Stimulated activated CD4-positive, alpha-beta T cell treated with anti-CD3 and anti-CD28 coated beads, Interleukin-1b, Interleukin-23, amount 100 ng/mL, for 48 hours (primary cell): ENCODE measurements at places on chromosomes 7 and 10.

DNA sequence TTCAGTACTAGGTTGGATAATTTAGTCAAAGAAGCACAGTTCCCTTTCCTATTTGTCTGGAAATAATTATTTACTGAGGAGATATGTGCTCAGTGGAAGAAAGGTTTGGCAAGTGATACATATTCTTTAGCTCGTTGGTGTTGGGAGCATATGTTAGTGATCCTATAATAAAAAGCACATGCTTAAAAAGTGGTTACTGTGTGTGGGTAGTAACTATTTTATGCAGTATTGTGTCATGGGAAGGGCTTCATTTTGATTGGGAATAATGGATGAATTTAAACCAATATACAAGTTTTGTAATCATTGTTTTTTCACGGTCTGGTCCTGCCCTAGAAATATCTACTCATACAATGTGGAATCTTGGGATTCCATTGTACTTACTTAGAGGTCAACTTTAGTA is 188.7 kb upstream of the PPP1R3A start:
- no peak for DNase-seq

GRCh38 chr10:47079204-47079580 is 168.0 kb downstream of the PTPN20 start:
- DNase-seq: no peak

DNA sequence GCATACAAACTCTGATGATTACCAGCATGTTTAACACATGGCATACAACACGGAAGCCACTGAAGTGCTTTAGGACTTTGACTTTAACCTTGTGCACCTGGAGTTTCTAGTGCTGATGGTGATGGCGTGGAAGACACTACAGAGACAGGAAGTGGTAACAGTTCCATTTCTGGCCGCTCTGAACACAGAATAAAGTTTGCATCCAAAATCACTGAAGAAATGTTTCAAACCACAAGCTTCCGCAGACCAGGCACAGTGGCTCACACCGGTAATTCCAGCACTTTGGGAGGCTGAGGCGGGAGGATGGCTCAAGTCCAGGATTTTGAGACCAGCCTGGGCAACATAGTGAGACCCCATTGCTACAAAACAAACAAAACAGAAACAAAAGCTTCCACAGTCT is 40.3 kb upstream of the TNPO3 start:
- DNase-seq: no peak

DNA sequence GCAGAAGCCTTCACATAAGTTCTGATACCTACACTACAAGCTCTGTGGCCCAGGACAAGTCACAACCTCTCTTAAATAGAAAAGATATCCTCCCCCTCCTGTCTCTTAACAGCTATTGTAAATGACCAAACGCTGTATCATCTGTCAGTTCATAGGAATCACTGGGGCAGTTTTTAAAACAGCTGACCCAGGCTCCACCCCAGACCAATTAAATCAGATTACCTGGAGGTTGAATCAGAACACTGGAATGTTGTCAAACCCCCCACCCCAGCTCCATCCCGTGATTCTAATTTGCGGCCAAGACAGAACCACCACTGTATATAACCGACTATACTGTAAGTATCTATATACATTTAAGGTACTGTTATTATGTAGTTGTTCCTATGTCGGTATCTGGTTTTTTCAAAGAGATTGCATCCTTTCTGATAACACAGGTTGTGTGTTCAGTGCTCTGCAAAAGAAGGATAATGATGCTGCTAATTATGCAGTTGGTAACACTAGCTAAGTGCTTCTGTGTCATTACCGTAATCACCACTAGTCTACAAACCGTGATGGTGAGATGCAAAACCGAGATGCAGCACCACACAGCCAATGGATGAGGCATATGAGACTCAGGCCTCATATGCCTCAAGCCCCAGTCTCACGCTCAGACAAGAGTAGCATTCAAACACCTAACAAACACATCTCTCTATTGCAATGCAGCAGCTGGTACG is 47.4 kb downstream of the TNS3 start:
- DNase-seq: no peak

- no peak for DNase-seq
Observed at GRCh38 chr7:31796375-31796774, 109.4 kb downstream of the PPP1R17 start.

- no peak for DNase-seq
Observed at GRCh38 chr7:81457852-81458522, 311.9 kb downstream of the HGF start.

GRCh38 chr7:907158-907980 is 31.0 kb downstream of the GET4 start:
- DNase-seq: no peak

DNA sequence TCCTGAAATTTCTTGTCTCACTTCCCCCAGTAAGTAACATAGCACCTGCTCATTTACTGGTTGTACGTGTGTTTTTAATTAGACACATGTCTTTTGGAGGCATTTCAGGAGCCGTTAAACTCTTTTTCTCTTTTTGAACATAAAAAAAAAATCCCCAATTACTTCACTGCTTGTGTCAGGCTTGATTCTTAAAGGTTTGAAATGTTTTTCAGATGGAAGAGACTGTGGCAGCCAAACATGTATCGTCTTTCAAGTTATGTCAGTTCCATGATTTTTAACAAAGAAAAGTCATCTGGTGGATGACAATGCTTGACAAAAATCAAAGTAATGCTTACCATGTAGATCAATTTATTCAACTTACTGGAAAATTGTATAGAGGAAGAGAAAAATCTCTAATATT is 585.8 kb downstream of the GATA3 start:
- no peak for DNase-seq

GRCh38 chr7:135361788-135362187 is 128.2 kb downstream of the STRA8 start:
- no peak for DNase-seq

DNA sequence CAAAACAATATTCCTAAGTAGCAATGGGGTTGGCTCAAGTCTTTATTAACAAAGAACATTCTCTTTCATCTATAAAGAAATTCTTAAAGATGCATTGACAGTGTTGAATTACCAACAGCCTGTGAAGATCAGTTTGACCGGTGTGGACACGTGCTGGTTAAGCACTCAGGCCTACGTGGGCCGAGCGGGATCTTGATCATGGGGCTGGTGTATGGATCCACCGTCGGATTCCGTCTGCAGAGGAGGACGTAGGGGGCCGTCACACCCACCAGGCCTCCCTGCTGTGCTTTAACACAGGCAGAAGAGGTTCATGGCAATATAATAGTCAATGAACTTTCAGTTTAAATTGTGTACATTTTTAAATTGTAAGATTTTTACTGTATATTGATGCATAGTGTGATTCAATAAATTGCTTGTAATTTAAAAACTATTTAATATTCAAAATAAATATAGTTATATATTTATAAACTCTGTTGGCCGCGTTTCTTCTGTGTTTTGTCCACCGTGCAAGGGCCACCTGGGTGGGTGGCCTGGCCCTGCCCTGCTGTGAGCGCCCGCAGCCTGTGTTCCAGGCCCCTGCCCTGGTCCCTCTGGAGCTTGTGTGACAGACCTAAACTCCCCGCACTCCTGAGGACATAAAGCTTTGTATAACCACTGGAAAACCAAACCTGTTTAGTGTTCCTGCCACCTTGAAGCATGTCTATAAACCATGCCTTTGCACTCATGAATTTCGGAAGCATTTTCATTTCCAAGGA is 1.9 kb upstream of the BHLHA15 start:
- no peak for DNase-seq

DNA sequence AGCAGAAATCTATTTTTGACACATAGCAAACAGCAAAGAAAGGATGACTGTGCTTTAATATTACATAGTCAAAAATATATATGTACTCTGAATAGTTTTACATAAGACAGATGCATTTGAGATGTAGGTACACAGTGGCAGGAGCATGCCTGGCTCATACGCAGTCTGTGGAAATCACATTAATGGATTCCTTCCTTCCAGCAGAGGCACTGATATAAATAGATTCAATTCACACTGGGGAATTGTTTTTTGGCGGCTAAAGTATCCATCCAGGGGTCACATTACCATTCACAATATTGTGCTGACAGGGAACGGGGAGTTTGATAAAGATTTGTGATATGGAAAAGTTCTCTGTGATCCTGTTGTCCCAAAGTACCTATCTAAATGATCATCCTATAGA is 72.5 kb upstream of the AGR3 start:
- no peak for DNase-seq

DNA sequence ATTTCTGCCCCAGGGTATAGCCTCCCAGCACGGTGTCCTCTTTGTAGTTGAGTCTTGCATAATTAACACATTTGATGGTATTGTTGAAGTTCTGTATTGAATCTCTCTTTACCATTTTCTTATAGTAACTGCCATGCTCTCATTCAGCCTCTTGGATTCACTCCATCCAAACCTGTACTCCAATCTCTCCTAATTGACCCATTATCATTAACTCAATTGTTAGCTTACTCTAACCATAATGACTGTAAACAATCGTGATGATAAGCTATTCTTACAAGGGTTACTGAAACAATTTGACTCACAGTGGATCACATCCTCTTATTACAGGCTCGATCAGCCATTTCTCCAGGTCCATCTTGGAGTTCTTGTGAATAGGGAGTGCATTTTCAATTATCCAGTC is 191.9 kb upstream of the AGK start:
- no peak for DNase-seq

DNA sequence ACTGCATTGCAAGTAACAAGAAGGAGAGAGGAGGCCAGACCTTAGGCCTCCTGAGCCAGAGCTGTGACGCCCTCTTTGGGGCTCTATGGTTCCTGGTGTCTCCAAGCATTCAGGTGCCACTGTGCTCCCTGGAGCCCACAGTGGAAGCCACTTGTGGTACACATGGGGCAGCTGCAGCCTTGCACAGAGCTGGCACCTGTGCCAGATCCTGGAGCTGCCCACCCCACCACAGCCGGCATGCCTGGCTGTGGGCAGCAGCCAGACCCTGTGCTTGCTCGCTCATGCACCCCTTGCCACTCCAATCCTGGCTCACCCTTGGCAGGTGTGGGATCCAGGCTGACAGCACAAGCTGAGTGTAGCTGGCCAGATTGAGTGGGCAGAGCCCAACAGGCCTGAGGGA is 173.8 kb upstream of the SMIM30 start:
- DNase-seq: no peak

DNA sequence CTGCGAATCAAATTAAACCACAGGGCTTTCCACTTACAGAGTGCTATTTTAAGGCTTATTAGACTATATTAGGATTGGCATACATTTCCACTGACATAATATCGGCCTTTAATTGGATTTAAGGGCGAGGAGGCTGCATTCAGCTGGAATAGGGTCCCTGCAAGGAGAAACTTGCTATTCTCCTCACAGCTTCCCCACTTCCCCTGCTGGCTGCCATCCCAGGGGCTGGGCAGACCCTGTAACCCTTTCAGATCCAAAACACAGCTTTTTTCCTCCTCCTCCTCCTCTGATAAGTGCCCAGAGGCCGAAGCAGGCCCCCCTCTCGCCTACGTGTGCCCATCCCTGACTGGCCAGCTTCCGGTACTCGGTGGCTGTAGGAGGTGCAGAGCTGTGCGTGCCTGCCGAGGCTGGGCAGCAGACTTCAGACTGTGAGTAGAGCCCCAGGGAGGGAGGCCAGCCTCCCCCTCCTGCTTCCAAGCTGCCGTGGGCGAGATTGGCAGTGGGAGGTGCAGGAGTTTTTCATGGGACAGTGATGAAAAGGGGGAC is 224.2 kb downstream of the PLXNA4 start:
- DNase-seq: no peak

DNA sequence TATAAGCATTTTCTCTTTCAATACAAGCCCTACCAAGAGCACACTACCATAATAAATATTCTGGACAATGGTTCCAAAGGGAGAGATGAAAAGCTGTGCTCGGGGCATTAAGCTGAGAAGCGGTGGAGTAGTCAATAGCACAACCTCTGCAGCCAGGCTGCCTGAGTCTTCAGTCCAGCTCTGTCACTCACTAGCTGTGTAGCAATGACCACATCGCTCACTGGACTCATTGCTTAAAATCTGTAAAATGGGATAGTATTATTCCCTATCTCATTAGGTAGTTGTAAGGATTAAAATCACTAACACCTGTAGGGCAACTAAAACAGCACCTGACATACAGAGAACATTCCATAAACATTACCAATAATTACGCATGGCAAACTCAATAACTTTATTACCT is 199.9 kb upstream of the KLF14 start:
- no peak for DNase-seq

DNA sequence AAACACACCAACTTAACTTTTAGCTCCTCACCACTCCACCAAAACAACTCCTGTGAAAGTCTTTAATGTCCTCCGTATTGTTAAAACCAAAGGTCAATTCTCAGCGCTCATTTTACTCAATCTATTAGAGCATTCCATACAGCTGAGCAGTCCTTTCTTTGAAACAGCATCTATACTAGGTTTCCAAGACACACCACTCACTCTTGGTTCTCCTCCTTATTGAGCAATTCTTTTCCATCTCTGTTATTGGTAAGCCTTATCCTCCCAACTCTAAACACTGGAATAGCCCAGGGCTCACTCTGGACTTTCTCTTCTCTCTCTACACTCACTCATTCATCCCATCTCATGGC is 34.9 kb downstream of the COA1 start:
- no peak for DNase-seq

DNA sequence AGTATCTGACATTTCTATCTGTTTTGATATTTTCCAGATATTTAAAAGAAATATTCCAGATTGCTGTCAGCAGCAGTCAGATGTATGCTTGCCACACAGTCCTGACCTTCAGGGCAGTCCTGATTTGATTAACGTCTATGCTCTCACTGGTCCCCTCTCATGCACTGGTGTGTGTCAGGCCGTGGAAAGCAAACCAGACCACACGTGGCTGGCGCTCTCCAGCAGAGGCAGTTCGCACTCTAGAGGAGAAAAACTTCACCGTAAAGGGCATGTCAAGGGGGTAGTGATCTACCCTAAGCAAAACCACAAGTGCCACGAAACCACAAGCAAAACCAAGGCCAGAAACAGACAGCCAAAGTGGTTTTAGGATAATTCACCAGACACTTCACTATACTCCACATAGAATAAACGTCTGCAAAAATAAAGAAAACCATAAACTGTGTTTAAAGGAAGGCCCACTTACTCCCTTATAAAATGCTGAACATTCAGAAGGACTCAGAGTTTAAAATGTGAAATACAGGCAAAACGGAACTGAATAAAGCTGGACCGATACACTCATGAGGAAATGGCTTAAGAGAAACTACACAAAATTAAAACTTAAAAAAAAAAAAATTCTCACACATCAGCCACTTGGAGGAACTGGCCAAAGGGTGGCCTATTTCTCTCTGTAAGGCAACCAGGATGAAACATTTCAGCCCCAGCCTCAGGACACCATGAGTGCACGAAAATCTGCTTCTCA is 26.4 kb downstream of the PARP12 start:
- DNase-seq: no peak

DNA sequence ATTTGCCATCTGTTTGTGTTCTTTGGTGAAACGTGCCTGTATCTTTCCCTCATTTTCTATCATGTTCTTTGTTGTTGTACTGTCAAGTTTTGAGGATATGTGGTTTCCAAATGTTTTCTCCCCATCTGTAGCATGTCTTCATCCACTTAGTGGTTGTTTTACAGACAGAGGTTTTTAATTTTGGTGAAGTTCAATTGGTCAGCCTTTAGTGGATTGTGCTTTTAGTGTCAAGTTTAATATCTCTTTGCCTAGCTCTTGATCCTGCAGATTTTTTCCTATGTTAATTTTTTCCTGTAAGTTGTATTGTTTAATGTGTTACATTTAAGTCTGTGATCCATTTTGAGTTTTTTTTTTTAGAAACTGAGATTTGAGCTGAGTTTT is 95.9 kb downstream of the ANKRD61 start:
- DNase-seq: no peak

GRCh38 chr10:119297207-119297968 is 90.0 kb downstream of the GRK5 start:
- no peak for DNase-seq

- no peak for DNase-seq
Observed at GRCh38 chr10:91743465-91743864, 54.8 kb upstream of the TNKS2 start.
